ENCODE measurements at places on chromosomes 4 and X. TPM values are rescaled to one million over a fixed set of nuclear protein-coding genes. Genes with fewer than 3 reads are reported as not detected.

The HDX gene
- 8.0 TPM for total RNA-seq

The CDKL5 gene
- 5.9 TPM for total RNA-seq

The TMSB15A gene
- total RNA-seq = 3.6 TPM

The RHOH gene
- not detected for total RNA-seq

The VCX3A gene
- not detected for total RNA-seq

The HELT gene
- not detected for total RNA-seq

The RPS6KA6 gene
- 6.8 TPM for total RNA-seq

The CTAG1A gene
- not detected for total RNA-seq

The HOPX gene
- total RNA-seq = 5.6 TPM

The AFM gene
- not detected for total RNA-seq

The DCAF8L2 gene
- not detected for total RNA-seq

The EGFL6 gene
- not detected for total RNA-seq

Data from articular chondrocyte of knee joint (primary cell).